Renal cortex interstitium (tissue), 15 donors: ENCODE measurements at places on chromosomes 12 and 14.

DNA sequence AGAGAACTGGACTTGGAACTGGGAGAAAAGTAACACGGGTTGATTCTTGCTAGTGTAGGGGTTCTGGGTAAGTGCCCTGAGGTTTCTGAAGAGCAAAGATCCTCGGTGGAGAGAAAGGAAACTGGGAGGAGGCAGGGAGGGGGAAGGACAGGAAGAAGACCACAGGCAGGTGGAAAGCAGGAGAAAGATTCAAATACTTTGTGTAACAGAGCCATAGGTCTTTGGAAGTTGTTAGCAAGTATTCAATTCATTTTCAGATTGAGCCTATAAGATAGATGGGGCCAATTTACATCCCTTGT lies 1.3 kb downstream of the PNP start:
- DNase-seq = no peak

GRCh38 chr12:83183132-83183531 lies 496.4 kb downstream of the TMTC2 start:
- no peak for DNase-seq

GRCh38 chr12:112815589-112816321 lies 24.2 kb downstream of the RPH3A start:
- DNase-seq = no peak

- no peak for DNase-seq
Measured at GRCh38 chr12:84955298-84955697, 42.7 kb upstream of the SLC6A15 start.

- DNase-seq = no peak
Measured at GRCh38 chr12:26683443-26683842, 149.6 kb downstream of the ITPR2 start.

GRCh38 chr12:15770021-15770420 lies 19.2 kb downstream of the EPS8 start:
- no peak for DNase-seq

DNA sequence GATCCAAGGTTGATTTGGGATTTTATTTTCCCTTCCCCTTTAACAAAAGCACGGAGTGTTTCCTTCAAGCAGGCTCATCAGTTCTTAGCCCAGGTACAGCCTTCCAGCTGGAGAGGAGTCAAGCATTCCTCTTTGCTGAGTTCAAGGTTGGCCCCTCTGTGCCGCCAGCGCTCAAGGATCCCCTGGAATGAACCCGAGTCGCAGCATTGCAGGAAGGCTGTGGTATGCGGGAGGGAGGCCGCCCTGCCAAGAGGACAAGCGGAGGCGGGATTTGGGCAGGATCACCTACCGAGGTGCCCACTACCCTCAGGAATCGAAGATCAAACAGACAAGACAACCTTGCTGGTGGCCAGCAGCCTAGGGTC lies 53.9 kb upstream of the NCOR2 start:
- no peak for DNase-seq

- DNase-seq = no peak
Measured at GRCh38 chr14:51821822-51822221, 38.6 kb upstream of the GNG2 start.

DNA sequence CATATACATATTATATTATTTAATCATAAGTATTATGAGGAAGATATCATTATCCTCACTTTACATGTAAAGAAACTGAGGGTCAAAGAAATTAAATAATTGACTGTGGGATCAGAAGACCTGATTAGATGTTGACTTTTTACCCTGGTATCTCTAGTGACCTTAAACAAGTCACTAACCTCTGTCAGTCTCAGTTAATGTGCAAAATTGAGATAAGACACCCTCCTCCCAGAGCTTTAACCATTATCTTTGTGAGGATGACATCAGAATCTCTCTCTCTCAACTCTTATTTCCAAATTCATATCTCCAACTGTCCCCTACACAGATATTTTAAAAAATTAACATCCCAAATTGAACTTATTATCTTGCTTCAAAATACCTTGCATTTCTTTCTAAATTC lies 177.8 kb downstream of the KLHL28 start:
- DNase-seq = no peak

- DNase-seq = no peak
Measured at GRCh38 chr14:61385002-61385685, 63.8 kb downstream of the PRKCH start.

DNA sequence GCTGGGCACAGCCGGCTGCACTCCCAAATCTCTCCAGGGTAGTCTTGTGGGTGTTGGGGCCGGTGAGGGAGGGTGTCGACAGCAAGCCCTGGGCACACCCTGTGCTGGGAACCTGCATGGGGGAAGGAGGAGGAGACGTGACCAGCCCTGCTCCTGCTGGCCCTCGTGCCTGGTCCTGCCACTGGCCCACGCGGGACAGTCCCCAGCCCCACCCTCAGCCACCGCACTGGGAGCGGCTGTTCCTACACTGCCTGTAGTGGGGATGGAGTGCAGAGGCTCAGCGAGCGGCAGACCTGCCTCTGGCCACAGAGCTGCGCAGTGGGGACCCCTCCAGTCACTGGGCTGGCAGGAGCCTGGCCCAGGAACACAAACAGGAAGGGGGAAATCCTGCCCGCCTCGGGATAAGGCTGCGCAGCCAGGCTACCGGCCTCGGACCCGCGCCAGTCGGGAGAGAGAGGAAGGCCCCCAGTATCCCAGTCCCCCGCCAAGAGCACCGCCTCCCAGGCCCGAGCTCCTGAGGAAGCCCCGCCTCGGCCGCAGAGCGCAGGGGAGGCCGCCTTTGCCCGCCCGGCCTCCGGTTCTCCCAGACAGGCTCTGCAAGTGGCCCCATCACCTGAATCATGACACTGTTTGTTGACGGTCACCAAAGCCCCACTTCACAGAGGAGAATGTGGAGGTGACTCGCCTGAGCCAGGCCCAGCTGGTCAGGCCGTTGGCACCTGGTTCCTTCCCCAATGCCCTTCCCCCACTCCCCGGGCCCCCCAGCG lies 10.6 kb downstream of the AHNAK2 start:
- DNase-seq = no peak

DNA sequence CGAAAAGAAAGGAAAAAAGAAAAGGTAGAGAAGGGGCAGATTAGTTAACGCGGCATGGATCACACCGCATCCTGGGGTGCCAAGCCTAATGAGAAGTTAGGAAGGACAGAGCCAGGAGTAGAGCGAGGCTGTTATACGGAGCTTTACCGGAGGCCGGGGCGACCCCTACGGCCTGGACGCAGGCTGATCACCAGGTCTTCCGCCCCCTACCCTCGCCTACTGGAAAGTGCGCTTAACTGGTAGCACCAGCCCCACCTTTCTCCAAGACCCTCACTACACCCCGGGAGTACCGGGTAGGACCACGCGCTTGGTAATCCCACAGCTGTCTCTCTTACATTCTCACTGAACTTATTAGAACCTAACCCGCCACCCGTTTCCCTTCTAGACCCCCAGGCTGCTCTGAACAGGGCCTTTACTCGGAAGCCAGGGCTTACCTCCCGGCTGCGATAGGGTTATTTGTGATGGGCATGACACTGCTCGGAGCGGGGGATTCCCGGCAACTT lies 33.8 kb downstream of the WBP11 start:
- no peak for DNase-seq

GRCh38 chr12:57470286-57470969 lies 9.2 kb downstream of the ARHGAP9 start:
- no peak for DNase-seq

- no peak for DNase-seq
Measured at GRCh38 chr14:29348504-29348903, 579.1 kb downstream of the PRKD1 start.

DNA sequence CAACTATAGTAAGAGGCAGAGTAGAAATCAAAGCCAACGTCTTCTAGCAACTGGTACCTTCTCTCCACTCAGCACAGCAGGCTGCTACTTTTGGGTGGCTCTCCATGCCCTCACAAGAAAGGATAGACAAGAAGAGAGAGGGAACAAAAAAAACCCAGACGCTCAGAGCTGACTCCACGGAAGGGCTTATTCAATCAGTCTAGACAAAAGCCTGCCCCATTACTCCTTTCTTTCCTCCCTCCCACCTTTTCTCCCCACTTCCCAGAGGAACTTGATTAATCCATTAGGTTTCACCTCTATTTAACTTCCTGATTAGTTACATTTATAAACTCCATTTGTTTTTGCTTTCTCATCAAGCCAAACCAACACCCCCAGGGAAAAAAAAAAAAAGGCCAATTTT lies 71.1 kb upstream of the CCDC60 start:
- no peak for DNase-seq
